ENCODE measurements at places on chromosomes 4 and X. TPM values are rescaled to one million over a fixed set of nuclear protein-coding genes. Genes with fewer than 3 reads are reported as not detected.

GRCh38 chrX:69705818-69706217 lies 89.9 kb downstream of the EDA start:
- DNase-seq: no peak

DNA sequence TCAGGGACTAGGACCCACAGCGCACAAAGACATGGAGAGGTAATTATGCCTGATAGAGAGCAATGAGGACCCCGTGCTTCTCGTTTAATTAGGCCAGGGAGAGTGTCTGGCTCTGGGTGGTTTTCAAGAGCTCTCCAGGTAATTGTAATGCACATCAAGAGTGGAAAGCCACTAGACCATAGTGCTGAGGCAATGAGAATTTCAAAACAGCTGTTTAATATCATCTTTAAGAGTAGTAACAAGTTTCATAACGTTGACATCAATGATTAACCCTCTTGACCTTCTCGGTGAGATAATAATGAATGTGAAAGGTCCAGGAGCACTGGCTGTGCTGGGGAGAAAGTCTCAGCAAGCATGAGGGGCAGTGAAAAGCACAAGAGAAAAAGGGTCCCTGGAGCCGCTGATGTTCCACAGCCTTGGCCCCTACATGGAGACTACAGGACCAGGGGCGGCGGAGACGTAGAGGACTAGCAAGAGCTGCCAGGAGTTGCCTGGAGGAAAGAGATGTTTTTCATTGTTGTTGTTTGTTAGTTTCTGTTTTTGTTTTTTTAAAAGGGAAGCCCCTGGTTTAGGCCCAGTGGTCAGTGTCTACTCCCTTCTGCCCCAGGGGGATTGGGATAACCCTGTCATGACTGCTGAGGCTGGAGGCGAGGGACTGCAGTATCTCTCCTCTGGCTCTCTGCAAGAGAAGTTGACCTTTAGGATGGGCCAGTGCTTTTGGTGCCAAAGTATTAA lies 14.8 kb upstream of the CXCR3 start:
- no peak for DNase-seq

DNA sequence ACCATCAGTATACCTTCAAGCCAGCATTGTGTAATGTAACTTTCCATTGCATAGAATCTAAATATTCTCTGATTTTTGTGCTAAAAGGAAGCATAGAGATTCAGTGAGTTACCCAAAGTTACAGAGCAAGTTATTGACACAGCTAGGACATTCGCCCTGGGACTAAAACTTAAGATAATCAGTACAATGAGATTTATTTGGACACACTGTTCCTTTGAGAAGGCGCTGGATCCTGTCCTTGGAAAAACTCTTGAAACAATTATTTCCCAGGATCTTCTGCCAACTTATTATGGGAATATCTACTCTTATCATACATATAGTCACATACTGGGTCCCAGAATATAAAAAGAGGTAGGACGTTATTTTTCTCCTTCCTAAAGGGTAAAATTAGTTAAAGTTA lies 392.0 kb downstream of the UBE2NL start:
- DNase-seq: no peak

The HDX gene
- 2.4 TPM for polyA plus RNA-seq

DNA sequence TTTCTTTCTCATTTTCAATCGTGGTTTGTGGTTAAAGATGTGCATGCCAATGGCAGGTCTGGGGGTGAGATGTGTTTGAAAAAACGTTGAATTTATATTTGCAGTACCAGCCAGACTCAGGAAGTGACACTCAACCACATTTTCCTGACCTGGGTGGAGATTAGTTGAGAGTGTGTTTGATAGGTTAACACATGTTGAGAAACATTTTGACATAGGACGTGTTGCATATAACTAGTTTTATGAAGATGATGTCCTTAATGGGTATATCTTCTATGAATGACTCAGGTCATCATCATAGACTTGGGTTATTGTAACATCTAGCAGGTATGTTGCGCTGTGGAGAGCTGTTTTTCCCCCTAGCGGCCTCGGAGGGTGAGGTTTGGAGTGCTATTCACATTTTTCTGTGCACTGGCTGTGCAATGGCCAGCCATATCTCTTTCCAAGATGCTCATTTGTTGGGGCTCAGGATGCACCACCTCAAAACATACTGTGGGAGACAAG lies 21.7 kb upstream of the CD38 start:
- peak; percentile 61 for DNase-seq
